SK-N-SH (cell line): ENCODE measurements at places on chromosomes 2 and 18. TPM values are rescaled to one million over a fixed set of nuclear protein-coding genes. Genes with fewer than 3 reads are reported as not detected.
A peak's percentile ranks its signal among the peaks of the same experiment; 100 is the strongest.

DNA sequence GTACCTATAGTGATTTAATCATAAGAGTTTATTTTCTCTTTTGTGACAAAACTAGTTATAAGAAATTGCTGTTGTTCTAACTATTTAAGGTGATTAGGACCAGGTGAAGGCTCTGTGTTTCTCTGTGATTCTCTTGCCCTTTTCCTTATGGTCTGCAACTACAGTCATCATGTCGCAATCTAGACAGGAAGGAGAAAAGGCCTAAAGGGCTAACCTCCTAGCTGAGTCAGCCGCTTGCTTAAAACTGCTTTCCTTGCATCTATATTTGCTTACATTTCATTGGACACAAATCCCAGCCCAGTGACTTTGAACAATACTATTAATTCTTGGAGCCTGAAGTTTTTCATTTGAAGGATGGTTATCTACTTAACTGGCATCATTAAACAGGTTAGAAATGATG, 93.1 kb downstream of the PIK3C3 start:
- H3K27me3 ChIP-seq, result no peaks in the 10 kb centered on the region
- peaks cover 73% of the 10 kb centered on the region for H3K36me3 ChIP-seq
- no peak for DNase-seq
- no peak overlapping the region for H3K27ac ChIP-seq

DNA sequence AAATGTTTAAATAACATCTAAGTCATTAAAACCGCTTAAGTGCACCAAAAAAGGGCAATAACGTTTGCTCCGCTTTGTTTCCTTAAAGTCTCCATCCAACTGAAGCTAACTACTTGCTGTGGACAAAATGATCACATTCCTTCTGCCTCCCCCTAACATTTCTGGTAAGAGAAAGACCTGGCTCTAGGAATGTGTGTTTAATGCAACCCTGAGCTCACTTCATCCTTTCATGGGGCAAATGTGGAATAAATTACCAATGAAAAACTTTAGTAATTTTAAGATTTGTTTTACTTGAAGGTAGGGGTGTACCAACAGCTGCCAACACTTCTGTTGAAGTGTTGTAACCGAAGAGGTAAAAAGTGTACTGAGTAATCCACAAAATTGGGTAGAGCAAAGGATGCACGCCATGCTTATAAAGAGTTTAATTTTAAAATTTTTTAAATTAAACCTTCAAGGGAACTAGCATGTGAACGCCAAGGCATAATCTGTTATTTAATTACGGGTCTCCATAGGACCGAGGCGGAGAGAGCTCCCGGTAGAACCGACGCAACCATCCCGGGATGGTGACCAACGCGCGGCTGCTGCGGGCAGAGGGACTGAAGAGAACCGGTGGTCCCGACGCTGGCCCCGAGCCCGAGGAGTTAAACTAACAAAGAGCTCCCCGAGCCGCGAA, 1.1 kb downstream of the HNRNPLL start:
- peak overlapping the region; percentile 92 for H3K27ac ChIP-seq
- peaks cover 19% of the 10 kb centered on the region for H3K4me1 ChIP-seq
- no peaks in the 10 kb centered on the region for H3K36me3 ChIP-seq
- no peaks in the 10 kb centered on the region for H3K27me3 ChIP-seq
- H3K4me3 ChIP-seq, result peak overlapping the region; percentile 90

DNA sequence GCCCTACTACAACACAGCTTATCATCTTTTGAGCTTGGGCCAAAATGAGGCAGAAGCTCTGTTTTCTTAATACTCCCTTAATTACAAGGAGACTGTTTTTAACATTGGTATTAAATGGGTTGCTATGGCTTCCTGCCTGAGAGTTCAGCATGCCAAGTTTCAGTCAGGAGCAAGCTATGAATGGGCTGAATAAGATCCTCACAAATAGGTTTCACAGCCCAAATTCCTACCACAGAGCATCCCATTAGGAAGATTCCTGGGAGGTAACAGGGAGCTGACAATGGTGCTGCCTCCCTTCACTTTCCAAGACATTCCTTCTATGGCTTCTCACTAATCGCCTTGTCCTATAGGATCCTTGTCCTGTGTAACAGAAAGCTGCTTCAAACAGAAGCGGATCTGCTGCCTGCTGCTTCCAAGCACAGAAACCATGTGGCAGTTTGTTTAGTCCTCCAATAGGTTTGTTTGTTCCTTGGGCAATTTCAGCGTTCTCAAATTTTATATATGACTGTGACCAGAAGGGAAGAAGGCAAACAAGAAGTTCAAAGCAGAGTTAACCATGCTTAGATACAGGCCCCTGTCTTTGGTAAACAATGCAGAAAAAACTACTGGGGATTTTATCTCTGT, 70.9 kb downstream of the NCKAP5 start:
- DNase-seq, result no peak
- peaks cover 51% of the 10 kb centered on the region; the same call in 1 of the 2 replicates for H3K4me1 ChIP-seq
- no peak overlapping the region for H3K27ac ChIP-seq
- H3K4me3 ChIP-seq, result no peak overlapping the region
- no peaks in the 10 kb centered on the region for H3K27me3 ChIP-seq
- H3K36me3 ChIP-seq, result no peaks in the 10 kb centered on the region

- no peak for DNase-seq
- H3K27ac ChIP-seq, result peak overlapping the region; percentile 72
- H3K4me1 ChIP-seq, result no peaks in the 10 kb centered on the region
- no peaks in the 10 kb centered on the region for H3K27me3 ChIP-seq
- no peaks in the 10 kb centered on the region for H3K36me3 ChIP-seq
- H3K4me3 ChIP-seq, result no peak overlapping the region
Observed at GRCh38 chr2:228599781-228600180, 418.3 kb upstream of the SPHKAP start.

GRCh38 chr2:85861650-85862049, 27.1 kb downstream of the ST3GAL5 start:
- DNase-seq, result no peak
- H3K27ac ChIP-seq, result no peak overlapping the region
- H3K4me1 ChIP-seq, result no peaks in the 10 kb centered on the region; the same call in 1 of the 2 replicates
- H3K36me3 ChIP-seq, result peaks cover 23% of the 10 kb centered on the region

- H3K27ac ChIP-seq, result no peak overlapping the region
- H3K36me3 ChIP-seq, result no peaks in the 10 kb centered on the region
- H3K4me1 ChIP-seq, result no peaks in the 10 kb centered on the region
- DNase-seq, result no peak
- no peak overlapping the region for H3K4me3 ChIP-seq
Observed at GRCh38 chr18:75134611-75134975, 74.3 kb downstream of the PTGR3 start.

- no peak for DNase-seq
- H3K4me1 ChIP-seq, result no peaks in the 10 kb centered on the region
- H3K36me3 ChIP-seq, result peaks cover 24% of the 10 kb centered on the region
- H3K27me3 ChIP-seq, result no peaks in the 10 kb centered on the region
- H3K27ac ChIP-seq, result no peak overlapping the region
Observed at GRCh38 chr18:62118328-62118727, 68.5 kb downstream of the PIGN start.

GRCh38 chr18:56853961-56854360, 202.8 kb downstream of the WDR7 start:
- no peak overlapping the region for H3K4me3 ChIP-seq
- no peaks in the 10 kb centered on the region for H3K27me3 ChIP-seq
- H3K36me3 ChIP-seq, result no peaks in the 10 kb centered on the region
- DNase-seq, result no peak
- no peaks in the 10 kb centered on the region for H3K4me1 ChIP-seq
- H3K27ac ChIP-seq, result no peak overlapping the region

DNA sequence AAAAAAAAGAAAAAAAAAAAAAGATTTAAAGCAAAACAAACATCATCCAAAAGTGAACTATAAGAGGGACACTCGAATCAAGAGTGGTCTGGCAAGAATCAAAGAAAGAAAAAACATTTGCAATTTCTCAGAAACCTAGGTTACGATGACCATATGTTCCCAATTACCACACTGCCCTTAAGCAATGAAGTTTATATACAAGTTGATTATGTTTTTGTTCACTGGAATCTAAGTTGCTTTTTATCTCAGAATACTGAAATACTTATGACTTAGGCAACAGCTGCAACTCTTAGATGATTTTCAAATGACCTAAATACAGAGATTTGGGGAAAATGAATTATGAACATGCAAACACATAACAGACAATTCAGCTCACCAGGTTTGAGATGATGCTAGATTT, 597.1 kb upstream of the CHAC2 start:
- H3K36me3 ChIP-seq, result no peaks in the 10 kb centered on the region
- no peak for DNase-seq
- H3K4me3 ChIP-seq, result no peak overlapping the region
- H3K27me3 ChIP-seq, result no peaks in the 10 kb centered on the region
- H3K4me1 ChIP-seq, result no peaks in the 10 kb centered on the region

GRCh38 chr2:128384956-128385355, 66.3 kb upstream of the HS6ST1 start:
- H3K27ac ChIP-seq, result no peak overlapping the region
- H3K4me1 ChIP-seq, result no peaks in the 10 kb centered on the region
- DNase-seq, result no peak
- no peak overlapping the region for H3K4me3 ChIP-seq
- no peaks in the 10 kb centered on the region for H3K27me3 ChIP-seq

DNA sequence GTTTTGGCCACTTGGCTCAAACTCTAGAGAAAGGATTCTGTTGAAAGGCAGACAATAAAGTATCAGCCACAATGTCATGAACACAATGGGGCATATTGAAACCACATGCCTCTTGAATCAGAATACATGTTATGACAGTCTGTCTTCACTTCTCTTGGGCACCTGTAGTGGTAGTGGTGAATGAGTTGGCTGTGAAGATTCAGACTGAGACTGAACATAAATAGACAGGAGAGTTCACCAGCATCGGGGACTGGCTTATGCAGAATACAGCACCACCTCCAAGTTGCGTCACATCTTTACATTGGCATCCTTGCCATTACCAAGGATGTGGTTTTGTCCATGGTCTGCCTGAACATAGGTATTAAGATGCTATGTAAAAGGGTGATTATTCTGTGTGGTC, 336.8 kb downstream of the MYCN start:
- no peaks in the 10 kb centered on the region for H3K36me3 ChIP-seq
- no peaks in the 10 kb centered on the region for H3K4me1 ChIP-seq
- no peak overlapping the region for H3K27ac ChIP-seq
- no peak for DNase-seq
- H3K27me3 ChIP-seq, result no peaks in the 10 kb centered on the region
- H3K4me3 ChIP-seq, result no peak overlapping the region

- H3K4me3 ChIP-seq, result no peak overlapping the region
- DNase-seq, result no peak
- peak overlapping the region; percentile 7; the same call in 1 of the 2 replicates for H3K27ac ChIP-seq
- H3K36me3 ChIP-seq, result no peaks in the 10 kb centered on the region
- no peaks in the 10 kb centered on the region for H3K27me3 ChIP-seq
Observed at GRCh38 chr2:170221317-170222288, 43.7 kb downstream of the MYO3B start.

DNA sequence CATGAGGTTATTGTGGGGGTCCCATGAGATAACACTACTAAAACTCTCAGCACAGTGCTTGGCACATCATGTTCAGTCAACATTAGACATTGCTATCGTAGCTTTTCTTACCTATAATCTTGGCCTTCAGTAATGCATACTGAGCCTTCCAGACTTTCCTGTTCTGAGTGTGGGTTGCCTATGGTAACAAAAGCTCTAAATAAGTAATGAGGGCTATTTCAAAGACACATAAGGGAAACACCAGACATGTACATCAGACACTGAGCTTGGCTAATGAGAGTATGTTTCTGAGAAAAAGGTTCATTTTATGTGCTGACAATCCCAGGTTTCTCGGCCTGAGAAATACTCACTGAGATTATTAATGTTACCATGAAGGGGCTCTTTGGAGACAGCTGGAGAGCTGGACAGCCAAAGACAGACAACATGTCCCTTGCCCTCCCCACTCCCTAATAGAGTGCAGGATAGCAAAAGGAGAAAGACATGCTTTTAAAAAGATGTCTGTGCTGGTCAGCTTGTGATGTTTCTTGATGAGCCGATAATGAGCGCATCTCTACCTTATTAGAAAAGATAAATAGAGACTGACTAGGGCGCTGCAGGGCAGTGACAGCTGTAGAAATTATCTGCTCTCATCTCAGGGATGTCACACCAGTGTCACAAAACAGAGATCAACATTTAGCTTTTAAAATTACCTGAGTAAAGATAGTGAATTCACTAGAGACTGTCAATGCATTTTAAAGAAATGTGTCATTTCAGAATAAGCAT, 25.4 kb downstream of the POLE4 start:
- H3K4me1 ChIP-seq, result peaks cover 24% of the 10 kb centered on the region
- DNase-seq, result peak; percentile 41
- no peak overlapping the region for H3K27ac ChIP-seq
- H3K4me3 ChIP-seq, result no peak overlapping the region

GRCh38 chr2:230319211-230319862, 7.7 kb upstream of the SP140L start:
- no peak for DNase-seq
- no peak overlapping the region for H3K4me3 ChIP-seq
- no peaks in the 10 kb centered on the region for H3K4me1 ChIP-seq
- H3K36me3 ChIP-seq, result no peaks in the 10 kb centered on the region
- no peaks in the 10 kb centered on the region for H3K27me3 ChIP-seq

GRCh38 chr2:107595749-107596148, 230.9 kb upstream of the RGPD4 start:
- H3K36me3 ChIP-seq, result no peaks in the 10 kb centered on the region
- peaks cover 16% of the 10 kb centered on the region; the same call in 1 of the 2 replicates for H3K4me1 ChIP-seq
- no peak for DNase-seq
- H3K27me3 ChIP-seq, result no peaks in the 10 kb centered on the region

- H3K4me3 ChIP-seq, result no peak overlapping the region
- peaks cover 12% of the 10 kb centered on the region for H3K4me1 ChIP-seq
- H3K27me3 ChIP-seq, result no peaks in the 10 kb centered on the region
- H3K36me3 ChIP-seq, result no peaks in the 10 kb centered on the region
Observed at GRCh38 chr2:106130251-106130998, 63.7 kb downstream of the UXS1 start.

DNA sequence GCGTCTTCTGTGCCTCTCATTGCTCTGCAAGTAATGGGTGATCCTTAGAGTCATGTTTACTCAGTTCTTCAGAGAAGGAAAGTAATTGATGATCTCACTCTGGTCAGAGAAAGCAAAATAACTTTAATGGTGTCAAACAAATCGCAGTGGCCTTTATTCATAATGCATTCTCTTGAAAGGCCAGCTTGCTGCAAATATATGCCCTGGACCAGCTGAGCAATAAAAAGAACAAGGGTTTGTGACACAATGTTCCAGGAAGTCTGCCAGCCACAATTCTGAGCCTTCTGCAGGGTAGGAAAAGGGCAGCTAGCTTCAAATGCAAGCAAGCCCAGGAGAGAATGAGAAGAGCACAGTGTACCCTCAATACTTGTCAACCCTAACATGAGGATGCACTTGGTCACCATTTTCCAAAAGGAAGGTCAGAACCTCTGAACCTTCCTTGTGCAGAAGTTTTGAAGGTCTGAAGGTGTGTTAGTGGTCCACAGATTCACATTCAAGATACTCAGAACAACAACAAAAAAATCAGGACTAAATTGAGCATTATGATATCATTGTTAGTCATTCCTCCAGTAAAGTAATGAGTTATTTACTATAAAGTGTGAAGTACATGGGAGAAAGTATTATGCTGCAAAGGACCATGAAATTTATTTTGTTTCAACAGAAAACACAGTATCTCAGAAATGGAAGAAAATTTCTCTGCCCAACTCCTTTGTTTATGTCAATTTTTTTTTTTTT, 355.6 kb downstream of the PAX3 start:
- H3K36me3 ChIP-seq, result no peaks in the 10 kb centered on the region
- H3K4me3 ChIP-seq, result no peak overlapping the region
- no peak for DNase-seq
- H3K27me3 ChIP-seq, result no peaks in the 10 kb centered on the region
- H3K27ac ChIP-seq, result no peak overlapping the region

- DNase-seq, result no peak
- H3K4me3 ChIP-seq, result no peak overlapping the region
- no peak overlapping the region for H3K27ac ChIP-seq
- H3K36me3 ChIP-seq, result no peaks in the 10 kb centered on the region
- H3K4me1 ChIP-seq, result no peaks in the 10 kb centered on the region
Observed at GRCh38 chr2:120546048-120546864, 189.4 kb upstream of the GLI2 start.

UBXN4 gene
- 32.7 and 48.7 TPM in 2 replicates for polyA plus RNA-seq

TMEFF2 gene
- polyA plus RNA-seq, result 5.4 and 5.8 TPM in 2 replicates

LOXHD1 gene
- polyA plus RNA-seq, result not detected in 2 replicates

TMX3 gene
- polyA plus RNA-seq, result 23.3 and 33.5 TPM in 2 replicates

FAM228A gene
- polyA plus RNA-seq, result 0.10 and 0.13 TPM in 2 replicates

ASB18 gene
- not detected in 2 replicates for polyA plus RNA-seq

CABYR gene
- 15.0 and 15.2 TPM in 2 replicates for polyA plus RNA-seq
